ENCODE measurements at places on chromosomes 5 and 9.

GRCh38 chr5:173925449-173926071 is 37.4 kb downstream of the CPEB4 start:
- DNase-seq = no peak

GRCh38 chr9:105233873-105234272 is 10.6 kb upstream of the SLC44A1 start:
- DNase-seq = no peak

- DNase-seq = no peak
Observed at GRCh38 chr9:36337865-36338264, 62.2 kb downstream of the RNF38 start.

GRCh38 chr5:133565993-133566392 is 46.3 kb downstream of the FSTL4 start:
- DNase-seq = no peak

GRCh38 chr5:31771500-31771899 is 132.6 kb downstream of the PDZD2 start:
- DNase-seq = no peak
